Activated naive CD8-positive, alpha-beta T cell treated with anti-CD3 and anti-CD28 coated beads, Interleukin-2, amount 50 U/mL, for 16 hours (primary cell): ENCODE measurements at places on chromosomes 11 and 22.

GRCh38 chr11:117414724-117415123 lies 87.1 kb downstream of the CEP164 start:
- no peak for DNase-seq

DNA sequence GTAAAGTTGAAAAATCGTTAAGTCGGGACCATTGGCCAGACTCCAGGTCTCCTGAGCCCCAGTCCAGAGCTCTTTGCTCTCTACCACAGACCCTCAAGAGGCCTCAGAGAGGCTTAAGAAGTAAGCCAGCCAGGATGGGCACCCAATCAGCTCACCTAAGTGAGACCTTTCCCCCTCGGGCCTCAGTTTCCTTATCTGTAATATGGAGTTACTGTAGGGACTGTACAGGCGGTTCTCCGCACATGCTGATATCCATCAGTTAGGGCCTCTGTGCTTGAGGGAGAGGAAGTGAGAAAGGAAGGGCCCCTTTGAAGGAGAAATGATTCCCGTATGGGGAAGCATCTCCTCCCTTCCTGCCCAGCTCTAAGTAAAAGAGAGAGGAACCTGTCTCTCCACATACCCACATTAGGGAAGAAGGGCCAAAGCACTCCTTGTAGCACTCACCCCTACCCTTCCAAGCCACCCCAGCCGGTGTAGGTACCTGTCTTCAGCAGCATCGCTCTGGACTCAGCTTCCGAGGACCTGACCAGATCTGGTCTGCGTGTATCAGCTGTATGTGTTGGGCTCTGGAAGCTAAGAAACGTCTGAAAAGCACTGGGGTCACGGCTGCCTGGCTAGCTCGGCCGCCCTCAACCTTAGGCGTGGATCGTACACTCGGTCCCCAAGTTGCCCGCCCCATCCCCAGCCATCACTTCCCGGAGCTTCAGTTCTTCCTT lies 653 bp downstream of the NAGA start:
- no peak for DNase-seq

GRCh38 chr11:131579932-131580387 lies 209.5 kb downstream of the NTM start:
- DNase-seq = no peak

DNA sequence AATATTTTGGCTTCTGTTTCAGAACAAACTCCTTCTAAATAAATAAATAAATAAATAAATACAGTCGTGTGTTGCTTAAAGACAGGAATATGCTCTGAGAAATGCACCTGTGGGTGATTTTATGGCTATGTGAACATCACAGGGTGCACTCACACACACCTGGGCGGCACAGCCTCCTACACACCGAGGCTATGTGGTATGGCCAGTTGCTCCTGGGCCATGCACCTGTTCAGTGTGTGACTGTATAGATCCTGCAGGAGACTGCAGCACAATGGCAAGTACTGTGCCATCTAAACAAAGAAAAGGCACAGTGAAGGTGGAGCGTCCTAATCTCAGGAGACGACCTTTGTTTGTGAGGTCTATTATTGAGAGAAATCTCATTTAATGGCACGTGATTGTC lies 1281.1 kb downstream of the TBC1D22A start:
- DNase-seq = no peak

- DNase-seq = no peak
These were observed 83.8 kb downstream of the CCDC81 start for GRCh38 chr11:86458294-86459001.

DNA sequence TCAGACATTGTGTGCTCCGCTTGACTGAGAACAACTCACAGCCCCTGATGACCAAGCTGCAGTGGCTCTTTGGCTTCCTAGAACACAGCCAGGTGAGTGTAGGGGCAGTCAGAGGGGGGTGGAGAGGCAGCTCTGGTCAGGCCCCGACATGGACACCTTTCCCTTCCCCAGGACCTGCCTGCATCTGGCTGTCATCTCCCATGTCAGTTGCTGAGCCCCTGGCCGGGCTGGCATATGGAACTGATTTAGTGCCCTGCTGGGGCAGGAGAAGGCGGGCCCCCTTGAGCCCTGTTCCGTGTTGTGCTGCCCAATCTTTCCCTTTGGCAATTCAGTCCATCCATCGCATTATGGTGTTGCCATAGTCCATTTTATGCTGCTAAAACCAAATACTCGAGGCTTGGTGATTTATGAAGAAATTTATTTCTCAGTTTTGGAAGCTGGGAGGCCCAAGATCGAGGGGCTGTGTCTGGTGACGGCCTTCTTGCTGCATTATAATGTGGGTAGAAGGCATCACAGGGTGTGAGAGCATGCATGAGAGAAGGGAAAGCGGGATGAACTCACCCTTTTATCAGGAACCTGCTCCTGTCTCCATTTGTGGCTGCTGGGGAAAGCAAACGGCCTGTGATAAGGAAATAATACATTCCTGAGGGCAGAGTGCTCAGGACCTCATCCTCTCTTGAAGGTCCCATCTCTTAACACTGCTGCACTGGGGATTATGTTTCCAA lies 19.0 kb downstream of the USP35 start:
- DNase-seq = no peak

DNA sequence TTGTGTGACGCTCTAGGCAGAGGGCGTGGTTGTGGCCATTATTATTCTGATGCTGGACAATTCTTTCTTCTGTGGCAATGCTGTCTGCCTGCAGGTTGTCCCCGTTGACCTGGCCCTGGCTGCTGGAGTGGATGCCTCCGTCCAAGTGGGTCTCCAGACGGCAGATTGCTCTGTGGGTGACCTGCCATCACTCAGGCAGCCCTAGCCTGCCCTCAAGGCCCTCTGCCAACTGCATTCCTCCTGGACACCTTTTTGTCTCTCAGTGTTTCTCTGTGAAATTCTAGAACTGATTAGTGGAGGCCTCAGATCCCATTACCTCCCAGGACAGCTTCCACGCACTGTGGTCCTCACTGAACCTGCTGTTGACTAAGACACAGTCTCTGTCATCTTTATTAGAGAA lies 86.7 kb downstream of the TBC1D22A start:
- DNase-seq = no peak

DNA sequence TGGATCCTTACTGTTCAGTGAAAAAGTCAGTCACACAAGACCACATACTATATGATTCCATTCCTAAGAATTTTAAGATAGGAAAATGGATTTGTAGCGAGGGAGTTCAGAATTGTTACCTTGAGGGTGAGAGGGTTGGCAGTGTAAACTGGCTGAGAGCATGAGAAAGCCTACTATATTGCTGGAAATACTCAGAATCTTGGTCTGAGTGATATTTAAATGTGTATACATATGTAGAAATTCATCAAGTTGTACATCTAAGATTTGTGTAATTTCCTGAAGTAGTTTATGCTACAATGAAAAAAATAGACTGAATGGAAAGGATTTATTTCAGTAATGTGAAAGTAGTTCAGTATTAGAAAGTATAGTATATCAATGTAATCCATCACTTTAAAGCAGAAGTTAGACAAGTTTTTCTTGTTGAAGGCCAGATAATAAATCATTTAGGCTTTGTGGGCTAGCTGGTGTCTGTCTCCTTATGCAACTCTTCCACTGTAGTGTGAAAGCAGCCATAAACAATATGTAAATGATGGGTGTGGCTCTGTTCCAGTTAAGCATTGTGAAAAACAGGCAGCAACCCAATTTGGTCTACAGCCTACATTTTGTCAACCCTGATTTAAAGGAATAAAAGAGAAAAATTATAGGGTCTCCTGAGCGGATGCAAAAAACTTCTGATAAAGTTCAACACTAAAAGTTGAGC lies 127.2 kb upstream of the THY1 start:
- DNase-seq = no peak

- no peak for DNase-seq
These were observed 1.4 kb downstream of the XBP1 start for GRCh38 chr22:28798810-28799605.

DNA sequence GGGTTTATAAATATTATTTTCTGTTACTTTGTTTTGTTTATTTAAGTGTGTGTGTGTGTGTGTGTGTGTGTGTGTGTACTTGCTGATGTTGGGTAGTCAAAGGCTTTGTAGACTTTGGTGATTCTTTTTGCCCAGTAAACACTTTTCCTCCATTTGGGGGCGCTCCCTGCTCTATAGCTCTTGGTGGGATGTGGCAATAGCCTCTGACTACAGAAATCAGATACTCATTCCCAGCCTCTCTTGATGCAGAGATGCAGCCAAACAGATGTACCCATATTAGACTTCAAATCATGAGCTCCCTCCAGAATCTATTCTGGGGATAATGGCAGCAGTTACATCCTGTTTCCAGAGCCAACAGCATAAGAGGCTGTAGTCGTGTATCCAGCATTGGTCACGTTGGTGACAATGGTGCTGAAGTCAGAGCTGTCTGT lies 33.4 kb upstream of the APOL5 start:
- DNase-seq = no peak

- no peak for DNase-seq
These were observed 30.4 kb downstream of the PACS1 start for GRCh38 chr11:66100272-66101065.

- no peak for DNase-seq
These were observed at the start of gene OR8A1 for GRCh38 chr11:124569697-124570096. TSS of gene OR8A1 (plus strand) at chr11:124569997. CDS start at chr11:124570120, 123 bp downstream.

- DNase-seq = no peak
These were observed 34.8 kb upstream of the SWAP70 start for GRCh38 chr11:9629064-9629463.

DNA sequence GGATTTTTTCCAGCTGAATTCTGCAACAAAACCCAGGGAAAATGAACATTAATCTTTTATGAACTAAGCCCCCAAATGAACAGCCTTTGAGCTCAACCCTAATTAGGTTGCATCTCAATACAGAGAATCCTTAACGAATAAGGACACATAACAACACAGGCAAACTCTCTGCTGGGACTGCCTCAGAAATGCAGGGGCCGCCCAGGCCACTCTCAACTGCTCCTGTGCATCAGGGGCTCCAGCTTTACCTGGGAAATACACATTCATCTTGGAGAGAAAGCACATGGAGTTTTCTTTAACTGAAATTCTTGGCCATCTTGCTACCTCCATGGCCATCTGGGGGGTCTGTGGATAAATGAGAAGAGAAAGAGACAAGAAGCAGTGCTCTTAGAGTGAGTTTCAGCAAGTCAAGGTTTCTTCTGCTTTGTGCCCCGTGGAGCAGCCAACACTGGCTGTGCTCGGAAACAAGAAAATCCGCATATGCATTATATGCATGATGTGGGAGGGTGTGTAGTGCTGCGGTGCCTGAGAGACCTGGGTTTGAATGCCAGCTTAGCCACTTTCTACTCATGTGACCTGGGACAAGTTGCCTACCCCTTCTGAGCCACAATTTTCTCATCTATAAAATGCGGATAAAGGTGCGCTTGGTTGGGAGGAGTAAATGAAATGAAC lies 81.9 kb upstream of the RCN1 start:
- DNase-seq = no peak

DNA sequence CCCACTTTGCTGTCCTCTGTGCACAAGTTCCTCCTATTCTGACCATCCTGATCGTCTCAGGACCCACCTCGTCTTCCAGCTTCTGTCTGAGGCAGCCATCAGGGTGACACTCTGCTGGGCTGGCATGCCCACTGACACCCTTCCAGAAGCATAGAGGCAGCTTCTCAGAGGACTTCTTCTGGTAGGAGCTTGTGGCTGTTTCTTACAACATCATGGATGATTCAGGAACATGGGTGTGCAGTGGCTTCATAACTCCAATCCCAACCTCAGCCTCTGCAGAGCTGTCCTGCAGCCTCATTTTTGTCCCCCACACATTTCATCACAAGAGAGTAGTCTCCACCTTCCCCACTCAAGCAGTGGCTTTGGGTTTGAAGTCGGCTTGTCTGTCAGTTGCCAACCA lies 20.9 kb upstream of the CTR9 start:
- no peak for DNase-seq

- DNase-seq = no peak
These were observed 123.5 kb upstream of the APOA1 start for GRCh38 chr11:116960930-116961329.

- DNase-seq = no peak
These were observed 52.4 kb downstream of the GRIK4 start for GRCh38 chr11:120563703-120564572.

- DNase-seq = no peak
These were observed 87.2 kb downstream of the PLEKHA7 start for GRCh38 chr11:16926883-16927626.

GRCh38 chr22:50289942-50290630 lies 17.4 kb downstream of the PLXNB2 start:
- no peak for DNase-seq

DNA sequence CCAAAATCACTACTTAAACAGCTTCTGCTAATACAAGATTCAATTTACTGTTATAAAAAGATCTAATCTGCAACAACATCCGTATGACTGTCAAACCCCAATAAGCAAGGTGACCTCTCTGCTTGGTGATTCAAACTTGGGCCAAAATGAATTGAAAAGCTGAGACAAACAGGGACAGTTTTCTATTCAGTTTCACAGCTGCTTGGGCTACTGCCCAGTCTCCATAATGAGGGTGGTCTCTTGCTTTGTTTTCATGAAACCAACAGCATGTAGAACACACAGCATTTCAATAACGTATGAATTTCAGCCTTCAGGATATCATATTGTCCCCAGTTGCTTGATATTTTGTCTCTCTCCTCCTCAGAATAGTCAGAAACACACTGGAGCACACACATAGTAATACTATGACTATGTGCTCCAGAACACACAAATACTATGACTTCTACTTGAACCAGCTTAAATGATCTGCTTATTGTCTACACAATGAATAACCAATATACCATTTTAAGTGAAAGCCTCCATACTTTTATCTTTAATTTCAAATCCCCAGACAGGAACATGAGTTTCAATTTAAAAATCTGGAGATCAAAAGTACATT lies 285.0 kb downstream of the TTC28 start:
- no peak for DNase-seq

DNA sequence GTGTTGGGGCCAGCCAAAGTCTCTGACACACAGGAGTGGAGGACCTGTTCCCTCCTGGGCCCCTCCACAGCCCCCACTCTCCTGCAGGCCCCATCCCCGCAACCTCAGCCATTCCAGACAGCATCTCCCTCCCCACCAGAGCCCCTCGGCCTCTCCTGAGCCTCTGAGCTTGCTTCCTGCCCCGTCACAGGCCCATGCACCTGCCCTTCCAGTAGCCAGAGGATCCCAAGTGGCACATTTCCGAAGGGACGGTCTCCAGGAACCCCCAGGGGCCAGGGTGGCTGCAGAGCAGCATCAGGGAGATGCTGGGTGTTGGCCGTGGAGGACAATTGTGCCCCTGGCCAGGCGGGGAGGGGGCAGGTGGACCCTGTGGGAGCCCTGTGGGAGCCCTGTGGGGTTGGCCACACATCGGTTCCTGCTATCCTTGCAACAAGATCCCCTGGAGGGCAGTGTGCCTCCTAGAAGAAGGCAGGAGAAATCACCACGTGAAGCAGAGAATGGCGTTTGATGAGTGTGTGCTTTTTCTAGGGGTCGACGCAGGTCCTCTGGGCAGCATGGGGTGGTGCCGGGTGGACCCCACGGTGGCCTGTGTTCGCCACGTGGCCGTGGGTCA lies 45.3 kb upstream of the PPARA start:
- DNase-seq = no peak

DNA sequence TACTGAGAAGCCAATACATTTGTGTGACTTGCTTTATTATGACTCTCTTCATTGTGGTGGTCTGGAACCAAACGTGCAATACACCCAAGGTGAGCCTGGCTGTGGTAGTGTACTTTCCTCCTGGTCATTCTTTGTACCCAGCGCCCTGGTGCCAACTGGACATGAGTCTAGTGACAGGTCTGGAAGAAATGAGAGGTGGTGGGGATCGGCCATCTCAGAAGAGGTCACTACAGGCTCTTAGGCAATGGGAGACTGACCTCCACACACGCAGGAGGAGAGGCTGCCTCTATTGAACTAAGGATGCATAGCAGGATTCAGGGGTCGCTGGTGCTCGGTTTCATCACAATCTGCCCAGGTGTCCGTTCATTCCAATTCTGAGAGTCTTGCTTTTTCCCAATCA lies 56.4 kb upstream of the RTL6 start:
- DNase-seq = no peak

- DNase-seq = no peak
These were observed 1054.4 kb downstream of the TBC1D22A start for GRCh38 chr22:47816863-47817210.
